ENCODE measurements at places on chromosomes 2 and 18. TPM values are rescaled to one million over a fixed set of nuclear protein-coding genes. Genes with fewer than 3 reads are reported as not detected.
A peak's percentile ranks its signal among the peaks of the same experiment; 100 is the strongest.

- H3K4me1 ChIP-seq = peaks cover 13% of the 10 kb centered on the region
- no peaks in the 10 kb centered on the region for H3K36me3 ChIP-seq
- H3K4me3 ChIP-seq = peak overlapping the region; percentile 77
- H3K27ac ChIP-seq = peak overlapping the region; percentile 23
- DNase-seq = no peak
Observed at GRCh38 chr2:159903443-159904126, 105.6 kb upstream of the CD302 start.

- H3K4me1 ChIP-seq = peaks cover 7% of the 10 kb centered on the region
- no peak overlapping the region for H3K27ac ChIP-seq
- no peak overlapping the region for H3K4me3 ChIP-seq
Observed at GRCh38 chr2:208619993-208620392, 213.4 kb downstream of the PTH2R start.

GRCh38 chr18:11948852-11949523 lies 32.3 kb upstream of the IMPA2 start:
- no peak for DNase-seq
- H3K4me1 ChIP-seq = peaks cover 27% of the 10 kb centered on the region
- H3K27me3 ChIP-seq = no peaks in the 10 kb centered on the region

DNA sequence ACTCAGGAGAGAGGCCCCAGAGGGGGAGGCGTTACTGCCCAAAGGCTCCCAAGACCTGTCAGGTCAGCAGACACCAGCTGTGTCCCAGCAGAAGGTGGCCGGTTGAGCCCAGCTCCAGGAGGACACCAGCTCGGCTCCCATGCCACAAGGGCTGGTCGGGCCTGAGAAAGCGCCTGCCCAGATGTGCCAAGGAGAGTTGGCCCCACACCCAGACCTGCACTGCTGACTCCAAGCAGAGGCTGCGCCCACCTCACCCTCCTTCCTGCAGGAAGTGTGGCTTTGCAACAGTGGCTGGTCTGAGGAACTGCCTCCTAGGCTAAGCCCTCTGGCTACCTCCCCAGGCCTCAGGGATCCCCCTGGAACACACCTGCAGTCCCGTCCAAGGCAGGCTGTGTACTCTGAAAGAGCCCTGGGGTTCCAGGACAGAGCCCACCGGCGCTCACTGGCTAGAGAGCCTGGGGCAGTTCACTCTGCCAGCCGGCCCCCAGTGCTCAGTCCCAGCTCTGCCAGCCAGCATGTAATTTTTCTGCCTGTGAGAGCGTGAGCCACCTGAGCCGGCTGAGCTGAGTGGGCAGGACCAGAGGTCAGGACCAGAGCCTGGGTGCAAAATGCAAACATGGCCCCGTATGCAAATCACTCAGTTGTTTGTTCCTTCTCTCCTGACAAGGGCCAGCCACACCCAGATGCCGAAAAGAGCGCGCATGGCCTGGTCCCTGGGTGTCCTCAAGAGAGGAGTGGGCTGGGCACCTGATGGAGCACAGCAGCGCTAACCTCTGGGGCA lies 36.9 kb upstream of the PTMA start:
- no peaks in the 10 kb centered on the region for H3K27me3 ChIP-seq
- H3K36me3 ChIP-seq = no peaks in the 10 kb centered on the region
- H3K4me1 ChIP-seq = peaks cover 12% of the 10 kb centered on the region
- peak overlapping the region; percentile 36 for H3K27ac ChIP-seq

- peaks cover 17% of the 10 kb centered on the region for H3K4me1 ChIP-seq
- H3K4me3 ChIP-seq = no peak overlapping the region
- no peaks in the 10 kb centered on the region for H3K27me3 ChIP-seq
- no peak for DNase-seq
- H3K27ac ChIP-seq = no peak overlapping the region
Observed at GRCh38 chr2:207616185-207616584, 9.0 kb downstream of the METTL21A start.

- no peaks in the 10 kb centered on the region for H3K36me3 ChIP-seq
- no peak overlapping the region for H3K27ac ChIP-seq
- no peak for DNase-seq
- peaks cover 5% of the 10 kb centered on the region for H3K27me3 ChIP-seq
- H3K4me3 ChIP-seq = no peak overlapping the region
- no peaks in the 10 kb centered on the region for H3K4me1 ChIP-seq
Observed at GRCh38 chr2:214361116-214361515, 49.7 kb upstream of the VWC2L start.

DNA sequence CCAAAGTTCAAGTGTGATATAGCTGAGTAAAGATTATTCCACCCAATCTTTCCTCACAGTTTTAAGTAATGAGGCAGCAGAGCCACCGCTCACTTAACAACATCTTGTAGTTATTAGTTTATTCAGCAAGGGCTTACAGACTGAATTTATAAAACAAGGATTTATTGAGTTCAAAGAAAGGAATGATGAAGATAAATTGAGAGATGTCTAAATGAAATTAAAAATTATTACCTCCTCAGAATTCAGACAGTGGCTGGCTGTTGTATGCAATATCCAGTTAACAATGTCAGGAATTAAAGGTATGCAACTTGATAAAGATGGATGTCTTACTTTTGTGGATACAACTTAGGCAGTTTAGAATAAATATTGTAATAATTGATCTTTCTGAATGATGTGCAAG lies 927.3 kb upstream of the CDH2 start:
- H3K36me3 ChIP-seq = no peaks in the 10 kb centered on the region
- peaks cover 3% of the 10 kb centered on the region for H3K27me3 ChIP-seq
- H3K4me1 ChIP-seq = peaks cover 3% of the 10 kb centered on the region
- H3K4me3 ChIP-seq = no peak overlapping the region
- no peak overlapping the region for H3K27ac ChIP-seq

- peaks cover 23% of the 10 kb centered on the region for H3K36me3 ChIP-seq
- peak overlapping the region; percentile 82 for H3K27ac ChIP-seq
- DNase-seq = no peak
- H3K4me3 ChIP-seq = peak overlapping the region; percentile 71
Observed at GRCh38 chr18:48922801-48923730, 27.7 kb downstream of the SMAD7 start.

DNA sequence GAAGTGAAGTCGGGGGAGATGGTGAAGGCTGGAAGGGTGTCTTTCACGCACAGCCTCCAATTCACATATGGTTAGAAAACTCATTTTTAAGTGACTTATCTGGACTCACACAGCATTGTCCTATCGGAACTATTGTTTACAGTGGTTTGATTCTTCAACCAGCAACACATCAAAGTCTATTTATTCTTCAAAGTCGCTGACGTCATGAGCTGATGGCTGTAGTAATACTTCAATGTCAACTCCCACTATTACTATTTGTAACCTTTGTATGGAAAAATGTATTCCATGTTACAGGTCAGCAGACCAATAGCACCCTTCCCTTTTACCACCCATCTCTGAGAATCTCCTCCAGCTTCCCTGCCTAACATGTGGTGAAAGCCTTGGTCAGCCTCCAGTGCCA lies 47.8 kb upstream of the TMEM163 start:
- H3K27me3 ChIP-seq = peaks cover 14% of the 10 kb centered on the region
- H3K36me3 ChIP-seq = no peaks in the 10 kb centered on the region
- no peaks in the 10 kb centered on the region for H3K4me1 ChIP-seq

GRCh38 chr2:240433973-240434727 lies 1.3 kb upstream of the GPC1 start:
- H3K27me3 ChIP-seq = peaks cover 6% of the 10 kb centered on the region
- peak overlapping the region; percentile 89 for H3K27ac ChIP-seq
- DNase-seq = peak; percentile 54
- no peaks in the 10 kb centered on the region for H3K36me3 ChIP-seq
- H3K4me1 ChIP-seq = peaks cover 9% of the 10 kb centered on the region
- H3K4me3 ChIP-seq = peak overlapping the region; percentile 89

GRCh38 chr2:241666627-241667400 lies 19.8 kb downstream of the DTYMK start:
- no peak overlapping the region for H3K27ac ChIP-seq
- H3K27me3 ChIP-seq = no peaks in the 10 kb centered on the region
- DNase-seq = peak; percentile 82
- peak overlapping the region; percentile 43 for H3K4me3 ChIP-seq

DNA sequence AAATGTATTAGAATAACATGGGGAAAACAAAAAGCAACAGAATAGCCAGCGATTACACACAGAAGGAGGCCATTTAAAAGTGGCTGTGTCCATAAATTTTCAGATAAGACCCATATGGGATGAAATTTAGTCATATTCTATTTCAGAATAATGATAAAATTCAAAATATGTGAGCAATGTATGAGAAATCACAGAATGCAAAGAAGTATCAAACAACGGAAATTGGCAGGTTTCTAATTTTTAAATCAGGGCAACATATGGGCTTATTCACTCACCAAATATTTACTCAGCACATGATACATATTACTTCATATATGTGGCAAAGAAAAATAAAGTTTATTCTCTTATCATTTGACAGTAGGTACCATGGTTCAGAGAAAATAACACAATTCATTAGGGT lies 208.5 kb downstream of the GRB14 start:
- DNase-seq = no peak
- H3K36me3 ChIP-seq = no peaks in the 10 kb centered on the region
- H3K4me1 ChIP-seq = no peaks in the 10 kb centered on the region
- H3K27me3 ChIP-seq = no peaks in the 10 kb centered on the region
- no peak overlapping the region for H3K4me3 ChIP-seq

GRCh38 chr2:138777996-138778395 lies 2.2 kb downstream of the NXPH2 start:
- H3K27ac ChIP-seq = no peak overlapping the region
- peaks cover 12% of the 10 kb centered on the region for H3K4me1 ChIP-seq
- H3K27me3 ChIP-seq = peaks cover 50% of the 10 kb centered on the region
- H3K36me3 ChIP-seq = no peaks in the 10 kb centered on the region

DNA sequence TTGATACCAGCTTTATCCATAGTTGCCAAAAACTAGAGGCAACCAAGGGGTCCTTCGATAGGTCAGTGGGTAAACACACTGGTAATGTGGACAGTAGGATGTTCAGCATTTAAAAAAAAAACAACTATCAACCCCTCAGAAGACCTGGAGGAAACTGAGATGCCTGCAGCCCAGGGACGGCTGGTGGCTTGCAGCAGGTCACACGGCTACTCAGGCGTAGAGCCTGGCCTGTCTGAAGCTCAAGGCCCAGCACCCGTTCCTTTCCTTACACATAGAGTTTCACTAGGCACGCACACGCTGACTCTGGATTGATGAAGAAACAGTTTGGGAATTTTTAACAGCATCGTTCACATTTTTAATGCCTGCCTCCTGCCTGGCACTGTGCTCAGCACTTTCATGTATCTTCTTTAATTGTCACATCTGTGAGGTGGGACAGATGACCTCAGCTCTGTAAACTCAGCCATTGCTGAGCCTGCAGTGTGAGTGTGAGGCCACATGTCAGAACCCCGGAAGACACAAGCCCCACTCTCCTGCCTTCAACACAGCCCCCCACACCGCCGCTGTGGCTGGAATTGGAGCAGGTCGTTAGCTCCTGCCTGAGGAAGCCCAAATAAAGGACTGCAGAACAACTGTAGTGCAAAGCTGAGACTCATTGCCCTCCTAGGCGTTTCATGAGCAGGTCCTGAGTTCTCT lies 40.7 kb downstream of the TRAPPC12 start:
- H3K27me3 ChIP-seq = no peaks in the 10 kb centered on the region
- no peak for DNase-seq
- no peaks in the 10 kb centered on the region for H3K4me1 ChIP-seq
- no peak overlapping the region for H3K27ac ChIP-seq

- no peak overlapping the region for H3K4me3 ChIP-seq
- H3K36me3 ChIP-seq = no peaks in the 10 kb centered on the region
- no peaks in the 10 kb centered on the region for H3K27me3 ChIP-seq
- no peak overlapping the region for H3K27ac ChIP-seq
Observed at GRCh38 chr2:181977661-181978350, 7.8 kb upstream of the PPP1R1C start.

DNA sequence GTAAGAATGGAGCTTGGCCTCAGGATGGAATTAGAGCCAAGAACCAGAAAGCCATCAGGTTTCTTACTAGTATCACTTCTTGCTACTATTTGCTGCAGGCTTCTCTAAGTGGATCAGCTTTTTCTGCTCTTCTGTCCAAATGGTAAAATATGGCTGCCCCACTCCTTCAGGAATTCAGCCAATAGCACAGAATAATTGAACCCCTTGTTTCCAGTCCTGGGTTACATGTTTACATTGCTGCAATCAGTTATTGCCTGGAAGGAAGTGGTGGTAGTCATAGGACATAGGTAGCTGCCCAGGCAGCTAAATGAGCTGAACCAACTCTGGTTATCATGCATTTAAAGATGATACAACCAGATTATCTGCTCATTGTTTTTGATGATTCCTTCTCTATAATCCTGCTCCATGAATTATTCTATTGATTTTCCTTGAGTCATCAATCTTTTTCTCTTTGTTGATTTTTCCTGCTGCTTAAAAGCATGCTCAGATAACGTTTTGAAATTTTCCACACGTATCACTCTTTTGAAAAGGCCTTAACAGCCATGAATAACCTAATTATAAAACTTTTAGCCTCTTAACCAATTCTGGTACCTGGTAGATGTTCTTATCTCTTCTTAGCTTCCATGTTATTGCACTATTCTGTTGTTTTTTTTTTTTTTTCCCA lies 12.6 kb downstream of the AGPS start:
- H3K27ac ChIP-seq = no peak overlapping the region
- peaks cover 7% of the 10 kb centered on the region for H3K36me3 ChIP-seq
- no peak for DNase-seq
- H3K4me1 ChIP-seq = peaks cover 17% of the 10 kb centered on the region
- H3K27me3 ChIP-seq = no peaks in the 10 kb centered on the region

- H3K27me3 ChIP-seq = no peaks in the 10 kb centered on the region
- peaks cover 51% of the 10 kb centered on the region for H3K4me1 ChIP-seq
- no peak overlapping the region for H3K4me3 ChIP-seq
- H3K27ac ChIP-seq = peak overlapping the region; percentile 57
- peak; percentile 74 for DNase-seq
Observed at GRCh38 chr2:67840460-67841068, 222.2 kb downstream of the C1D start.

- DNase-seq = no peak
- no peak overlapping the region for H3K4me3 ChIP-seq
- no peaks in the 10 kb centered on the region for H3K36me3 ChIP-seq
- no peaks in the 10 kb centered on the region for H3K27me3 ChIP-seq
- no peaks in the 10 kb centered on the region for H3K4me1 ChIP-seq
- H3K27ac ChIP-seq = no peak overlapping the region
Observed at GRCh38 chr2:223285370-223286265, 233.6 kb downstream of the KCNE4 start.

DNA sequence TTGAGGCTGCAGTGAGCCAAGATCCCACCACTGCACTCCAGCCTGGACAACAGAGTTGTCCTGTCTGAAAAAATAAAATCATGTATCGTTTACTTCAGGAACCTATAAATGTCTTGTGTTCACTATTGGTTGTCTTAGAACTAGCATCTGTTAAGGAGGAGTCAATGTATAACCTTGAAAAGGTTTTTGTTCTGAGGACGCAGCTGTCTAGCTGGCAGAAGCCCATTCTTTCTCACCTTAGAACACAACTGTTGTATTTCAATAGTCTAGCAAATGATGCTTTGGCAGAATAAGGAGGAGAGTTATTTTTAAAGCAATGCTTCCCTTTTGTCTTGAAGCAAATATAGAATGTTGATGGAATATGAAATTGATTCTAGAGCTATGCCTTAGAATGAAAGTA lies 21.1 kb downstream of the EPB41L5 start:
- H3K4me1 ChIP-seq = peaks cover 25% of the 10 kb centered on the region
- DNase-seq = no peak
- peaks cover 14% of the 10 kb centered on the region for H3K36me3 ChIP-seq
- no peak overlapping the region for H3K27ac ChIP-seq

The REG3A gene
- total RNA-seq = 4.0 TPM

The ABHD1 gene
- 0.12 TPM for total RNA-seq

The TTC32 gene
- 14.0 TPM for total RNA-seq

The COL6A3 gene
- total RNA-seq = 4.7 TPM

The ACADL gene
- 2.1 TPM for total RNA-seq

The AKAIN1 gene
- 1.1 TPM for total RNA-seq

The NEUROD1 gene
- total RNA-seq = 72.2 TPM
